ENCODE measurements at places on chromosomes 4 and X.

DNA sequence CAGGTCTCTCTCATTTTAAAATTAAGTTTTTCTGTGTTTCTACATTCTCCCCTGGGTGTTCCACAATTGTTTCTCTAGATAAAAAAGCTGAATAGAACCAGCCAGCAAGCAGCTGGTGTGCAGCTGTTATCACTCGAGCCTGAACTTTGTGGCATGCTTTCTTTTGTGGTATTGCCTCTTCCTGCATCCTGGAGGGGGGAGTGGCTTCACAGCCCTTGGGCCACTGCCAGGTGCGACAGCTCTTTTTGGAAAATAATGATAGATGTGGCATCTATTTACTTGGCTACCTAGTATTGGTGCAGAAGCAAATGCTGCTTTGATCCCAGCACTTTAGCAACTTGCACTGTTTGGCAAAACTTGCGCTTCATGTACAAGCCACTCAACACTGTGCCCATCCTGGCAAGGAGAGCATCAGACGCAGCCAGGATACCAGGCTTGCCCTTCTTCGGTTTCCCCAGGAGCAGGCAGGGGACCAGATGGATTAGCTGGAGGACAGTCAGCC lies 69.4 kb downstream of the HMGB2 start:
- peak; percentile 68 for DNase-seq

- DNase-seq = no peak
Measured at GRCh38 chr4:173367946-173368345, 2.8 kb upstream of the SAP30 start.

GRCh38 chr4:121885115-121885514 lies 14.8 kb upstream of the BBS7 start:
- no peak for DNase-seq

GRCh38 chr4:142036795-142037583 lies 400.6 kb downstream of the IL15 start:
- no peak for DNase-seq

GRCh38 chr4:176616151-176616550 lies 176.6 kb downstream of the VEGFC start:
- DNase-seq = no peak

- DNase-seq = no peak
Measured at GRCh38 chr4:155060419-155060818, 148.0 kb upstream of the NPY2R start.

DNA sequence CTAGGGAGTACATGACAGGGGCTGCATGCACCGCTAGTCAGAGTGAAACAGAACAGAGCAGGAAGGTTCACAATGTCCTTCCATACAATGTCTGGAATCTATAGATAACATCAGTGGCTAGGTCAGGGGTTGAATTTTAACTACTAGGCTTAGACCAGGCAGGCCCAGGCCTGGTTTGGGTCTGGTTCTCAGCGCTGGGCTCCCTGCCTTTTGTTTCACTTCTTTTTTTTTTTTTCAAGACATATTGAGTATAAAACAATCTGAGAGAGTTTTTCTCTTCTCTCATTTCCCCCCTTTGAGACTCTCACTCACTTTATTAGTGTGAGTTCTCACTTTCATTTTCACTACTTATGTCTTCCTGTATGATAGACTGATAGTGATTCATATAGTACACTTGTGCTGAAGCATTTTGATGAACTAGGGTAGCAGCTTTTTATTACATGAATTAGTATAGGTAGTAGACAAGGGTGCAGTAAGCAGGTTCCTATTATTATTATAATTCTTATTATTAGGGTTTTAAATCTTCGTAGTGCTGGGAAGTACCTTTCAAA lies 120.0 kb upstream of the ZDHHC15 start:
- no peak for DNase-seq

GRCh38 chr4:1493540-1494287 lies 87.5 kb upstream of the NKX1-1 start:
- DNase-seq = no peak

GRCh38 chr4:119693126-119693525 lies 64.5 kb upstream of the PDE5A start:
- no peak for DNase-seq

GRCh38 chr4:31674313-31674947 lies 954.3 kb downstream of the PCDH7 start:
- DNase-seq = no peak

DNA sequence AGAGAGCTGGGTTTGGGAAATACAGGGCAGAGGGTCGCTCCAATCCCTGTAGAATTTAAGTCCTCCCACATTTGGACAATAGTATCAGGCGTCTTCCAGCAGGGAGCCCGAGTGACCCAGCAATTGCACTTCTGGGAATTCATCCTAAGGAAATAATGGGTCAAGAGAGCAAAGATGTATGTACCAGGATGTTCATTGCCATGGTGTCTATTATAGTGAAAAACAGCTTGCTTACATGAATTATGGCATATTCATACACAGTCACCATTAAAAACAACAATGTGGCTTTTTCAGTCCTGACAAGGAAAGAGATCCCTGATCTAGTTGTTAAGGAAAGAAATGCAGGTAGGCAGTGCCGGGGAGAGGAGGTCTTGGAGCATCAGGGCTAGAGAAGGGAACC lies 167.7 kb downstream of the PJA1 start:
- DNase-seq = no peak

DNA sequence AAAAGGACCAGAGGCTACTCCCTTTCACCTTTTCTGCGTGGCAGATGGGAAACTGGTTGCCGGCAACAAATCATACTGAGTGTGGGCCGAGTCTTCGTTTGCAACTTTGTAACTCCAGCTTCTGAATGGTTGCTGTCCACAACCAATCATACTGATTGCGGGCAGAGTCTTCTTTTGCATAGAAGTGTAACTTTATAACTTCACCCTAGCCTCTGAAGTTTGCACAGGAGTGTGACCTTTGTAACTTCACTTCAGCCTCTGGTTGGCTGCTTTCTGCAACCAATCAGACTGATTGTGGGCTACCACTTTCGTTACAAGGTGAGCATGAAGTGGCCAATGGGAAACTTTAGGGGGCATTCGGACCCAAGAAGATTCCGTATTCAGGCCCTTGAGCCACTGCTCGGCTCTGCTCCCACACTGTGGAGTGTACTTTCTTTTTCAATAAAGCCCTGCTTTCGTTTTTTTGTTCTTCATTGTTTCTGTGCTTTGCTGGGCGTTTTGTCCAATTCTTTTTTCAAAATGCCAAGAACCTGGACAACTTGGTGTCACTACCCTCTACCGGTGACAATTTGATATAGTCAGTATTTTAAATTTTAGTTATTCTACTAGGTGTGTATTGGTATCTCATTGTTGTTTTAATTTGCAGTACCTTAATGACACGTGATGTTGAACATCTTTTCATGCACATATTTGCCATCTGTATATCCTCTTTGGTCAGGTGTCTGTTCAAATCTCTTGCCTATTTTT lies 9.0 kb upstream of the PAGE5 start:
- DNase-seq = no peak

- no peak for DNase-seq
Measured at GRCh38 chr4:8439914-8440491, 520 bp downstream of the ACOX3 start.

DNA sequence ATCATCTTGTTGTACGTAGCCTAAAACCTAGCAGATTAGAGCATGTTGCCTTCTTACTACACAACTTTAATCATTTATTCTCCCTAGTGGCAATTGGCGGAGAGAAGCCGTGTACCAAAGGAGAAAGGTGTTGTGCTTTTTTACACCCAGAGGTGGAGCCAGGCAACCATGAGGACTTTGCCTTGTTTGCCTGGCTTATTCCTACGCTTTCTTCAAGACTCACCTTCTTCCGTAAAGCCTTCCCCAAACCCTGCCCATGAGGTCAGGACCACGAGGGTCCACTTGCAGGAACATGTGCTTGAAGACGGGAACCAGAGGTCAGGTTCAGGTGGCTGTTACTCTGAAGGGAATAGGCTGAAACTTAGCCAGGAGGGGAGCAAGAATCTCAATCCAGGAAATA lies 290.5 kb downstream of the RAB28 start:
- no peak for DNase-seq

DNA sequence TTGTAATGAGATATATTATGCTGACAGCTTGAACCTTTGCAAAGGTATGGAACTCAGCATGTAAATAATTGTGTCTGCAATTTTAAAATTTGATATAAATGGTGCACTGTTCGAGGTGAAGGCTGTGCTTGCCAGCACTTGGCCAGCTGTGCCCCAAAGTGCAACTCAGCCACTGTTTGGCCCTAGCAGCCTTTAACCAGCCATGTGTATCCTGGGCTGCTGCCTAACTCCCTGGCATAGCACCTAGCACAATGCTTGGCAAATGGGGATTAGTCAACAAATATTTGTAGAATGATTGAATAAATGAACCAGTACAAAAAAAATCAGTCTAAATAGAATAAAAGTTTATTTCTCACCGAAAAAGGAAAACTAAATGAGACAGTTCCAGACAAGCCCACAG lies 83.8 kb upstream of the ZIC3 start:
- no peak for DNase-seq

- no peak for DNase-seq
Measured at GRCh38 chr4:29046781-29047180, 1673.4 kb upstream of the PCDH7 start.

- DNase-seq = no peak
Measured at GRCh38 chrX:66030505-66031317, 9.2 kb downstream of the VSIG4 start.

DNA sequence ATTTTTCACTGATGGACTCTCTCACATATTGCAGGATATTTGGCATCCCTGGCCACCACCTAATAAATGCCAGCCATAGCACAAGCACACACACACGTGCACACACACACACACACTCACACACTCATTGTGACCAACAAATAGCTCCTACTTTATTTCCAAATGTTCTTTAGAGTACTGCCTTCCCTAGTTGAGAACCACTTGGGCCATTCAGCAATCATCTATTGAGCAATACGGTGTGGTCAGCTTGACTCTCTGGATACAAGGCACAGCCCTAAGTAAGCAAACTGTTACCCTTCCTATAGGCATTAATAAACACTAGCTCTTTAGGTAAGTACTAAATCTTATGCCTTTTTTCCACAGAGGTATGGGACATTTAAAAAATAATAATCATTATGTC lies 21.1 kb downstream of the CORIN start:
- DNase-seq = no peak

DNA sequence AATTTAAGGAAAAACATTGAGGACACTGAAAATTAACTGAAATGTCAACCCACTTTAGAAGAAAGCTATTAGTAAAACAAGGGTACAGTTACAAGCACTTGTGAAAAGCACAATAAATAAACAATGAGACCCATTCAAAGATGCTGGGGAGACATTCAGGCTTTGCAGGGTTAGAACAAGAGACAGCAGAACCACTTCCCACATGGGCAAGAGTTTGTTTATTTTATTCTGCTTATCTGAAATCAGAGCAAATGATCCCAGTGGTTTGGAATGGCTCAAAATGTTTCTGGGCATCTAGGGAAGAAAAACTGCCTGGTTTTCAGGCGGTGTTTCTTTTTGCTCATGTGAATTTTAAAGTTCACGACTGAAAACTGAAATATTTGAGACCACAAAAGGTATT lies 42.4 kb downstream of the PPP3CA start:
- no peak for DNase-seq

GRCh38 chr4:144599621-144600020 lies 46.3 kb upstream of the HHIP start:
- DNase-seq = no peak

DNA sequence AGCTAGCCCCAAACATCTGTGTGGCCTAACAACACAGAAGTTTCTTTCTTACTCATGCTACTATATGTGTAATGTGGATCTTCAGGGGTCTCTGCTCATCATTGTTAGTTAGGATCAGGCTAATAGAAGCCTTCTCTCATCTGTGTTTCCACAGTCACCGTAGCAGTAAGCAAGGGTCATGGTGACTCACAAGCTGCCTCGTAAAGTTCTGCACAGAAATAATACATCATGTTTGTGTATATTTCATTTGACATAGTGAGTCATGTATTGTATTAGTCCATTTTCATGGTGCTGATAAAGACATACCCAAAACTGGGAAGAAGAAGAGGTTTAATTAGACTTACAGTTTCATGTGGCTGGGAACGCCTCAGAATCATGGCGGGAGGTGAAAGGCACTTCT lies 38.7 kb downstream of the SLC4A4 start:
- no peak for DNase-seq

GRCh38 chr4:95674521-95674981 lies 125.8 kb upstream of the UNC5C start:
- DNase-seq = no peak

- no peak for DNase-seq
Measured at GRCh38 chr4:20614816-20615215, 85.4 kb upstream of the PACRGL start.

- no peak for DNase-seq
Measured at GRCh38 chr4:93764639-93765246, 63.8 kb upstream of the ATOH1 start.

DNA sequence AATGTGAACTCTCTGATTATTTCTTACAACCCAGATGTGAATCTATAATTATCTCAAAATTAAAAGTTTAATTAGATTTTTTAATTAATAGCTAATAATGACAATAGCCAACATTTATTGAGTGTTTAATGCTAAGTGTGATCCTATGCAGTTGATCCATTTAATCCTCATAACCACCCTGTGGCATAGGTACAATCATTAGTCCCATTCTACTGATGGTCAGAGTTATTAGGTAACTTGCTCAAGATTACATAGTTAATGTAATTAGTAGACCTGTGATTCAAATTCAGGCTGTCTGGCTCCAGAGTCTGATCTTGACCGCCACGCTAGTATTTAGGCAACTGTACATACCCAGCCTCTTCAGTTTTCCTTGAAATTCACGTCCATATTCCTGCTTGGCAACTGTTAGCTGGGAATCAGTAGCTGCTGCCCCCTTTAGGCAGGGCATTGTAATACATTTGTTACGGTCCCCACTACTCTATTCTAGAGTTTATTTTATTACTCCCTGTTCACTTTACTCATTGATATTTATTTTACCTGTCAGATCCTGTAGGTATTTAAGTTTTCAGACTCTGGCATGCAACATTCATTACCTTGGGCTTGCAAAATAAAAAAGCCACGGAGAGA lies 20.6 kb upstream of the TEC start:
- DNase-seq = no peak

DNA sequence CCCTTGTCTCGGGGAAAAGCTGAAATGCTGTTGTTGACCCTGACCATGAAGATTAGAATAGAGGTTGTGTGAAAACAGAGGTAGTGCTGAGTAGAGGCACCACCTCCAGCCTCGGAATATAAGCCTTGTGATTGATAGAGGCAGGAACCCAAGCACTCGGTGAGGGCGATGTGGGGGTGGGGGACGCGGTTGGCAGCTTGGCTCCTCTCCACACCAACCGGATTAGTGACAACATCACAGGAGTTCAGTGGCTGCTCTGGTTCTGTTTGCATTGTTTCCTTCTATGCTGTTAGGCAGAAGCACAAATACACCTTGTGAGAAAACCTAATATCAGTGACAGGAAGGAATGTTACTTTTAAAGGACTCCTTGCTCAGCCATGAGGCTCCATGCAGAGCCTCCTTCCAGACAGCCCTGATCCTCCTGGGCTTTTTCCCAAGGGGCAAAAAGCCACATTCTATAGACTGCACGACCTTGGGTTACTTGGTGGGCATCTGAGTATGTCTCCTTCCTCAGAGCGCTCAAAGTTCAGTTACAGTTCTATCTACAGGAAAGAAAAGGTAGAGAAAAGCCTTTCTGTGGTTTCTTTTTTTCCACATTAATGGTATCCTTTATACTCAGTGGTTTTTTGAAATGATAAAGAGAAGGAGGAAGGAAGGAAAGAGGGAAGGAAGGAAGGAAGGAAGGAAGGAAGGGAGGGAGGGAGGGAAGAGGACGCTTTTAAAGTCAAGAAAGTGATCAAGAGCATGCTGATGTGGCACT lies 150.4 kb upstream of the NOCT start:
- DNase-seq = no peak

GRCh38 chrX:52574416-52575275 lies 57.8 kb upstream of the XAGE1B start:
- no peak for DNase-seq

Data from cerebellar nuclear complex (tissue), 1 donor.